ENCODE measurements at places on chromosomes 7 and 10.
A peak's percentile ranks its signal among the peaks of the same experiment; 100 is the strongest.

- no peak for DNase-seq
Observed at GRCh38 chr7:83178066-83178465, 15.4 kb upstream of the PCLO start.

DNA sequence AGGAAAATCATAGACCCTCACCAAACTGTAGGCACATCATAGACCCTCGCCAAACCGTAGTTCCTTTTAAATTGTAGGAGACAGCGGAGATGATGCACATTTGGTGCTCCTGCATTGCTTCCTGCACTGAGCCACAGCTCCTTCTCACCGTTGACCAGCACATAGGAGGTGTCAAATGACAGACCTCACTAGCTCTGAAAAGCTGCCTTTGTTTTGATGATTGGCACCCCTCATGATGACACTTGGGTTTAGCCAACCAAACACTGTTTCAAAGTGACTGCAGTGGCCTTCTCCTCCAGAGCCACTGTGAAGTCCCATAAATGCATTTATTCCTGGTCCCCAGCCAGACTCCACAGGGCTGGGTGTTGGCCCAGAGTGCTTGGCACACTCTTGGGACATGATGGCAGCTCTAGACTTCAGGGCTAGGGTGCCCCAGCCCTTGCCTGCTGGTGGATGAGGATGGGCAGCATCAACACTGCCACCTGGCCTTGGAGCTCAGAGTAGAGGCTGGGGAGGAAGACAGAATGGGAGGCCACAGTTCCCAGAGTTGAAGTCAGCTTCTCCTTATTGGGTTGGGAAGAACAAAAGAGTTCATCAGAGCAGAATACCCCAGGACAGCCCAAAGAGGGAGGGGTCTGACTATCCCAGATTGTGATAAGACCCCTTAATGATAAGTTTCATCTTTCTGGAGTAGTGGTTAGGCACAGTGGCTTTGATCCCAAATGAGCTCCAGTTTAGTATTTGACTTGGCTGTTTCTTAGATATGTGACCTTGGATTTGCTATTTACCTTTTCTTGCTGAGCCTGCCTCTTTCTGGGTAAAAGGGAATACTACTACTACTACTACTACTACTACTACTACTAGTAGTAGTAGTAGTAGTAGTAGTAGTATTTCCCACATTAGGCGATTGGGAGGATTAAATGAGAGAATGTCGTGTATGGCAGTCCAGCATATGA, 75.3 kb downstream of the MTPN start:
- no peak for DNase-seq

DNA sequence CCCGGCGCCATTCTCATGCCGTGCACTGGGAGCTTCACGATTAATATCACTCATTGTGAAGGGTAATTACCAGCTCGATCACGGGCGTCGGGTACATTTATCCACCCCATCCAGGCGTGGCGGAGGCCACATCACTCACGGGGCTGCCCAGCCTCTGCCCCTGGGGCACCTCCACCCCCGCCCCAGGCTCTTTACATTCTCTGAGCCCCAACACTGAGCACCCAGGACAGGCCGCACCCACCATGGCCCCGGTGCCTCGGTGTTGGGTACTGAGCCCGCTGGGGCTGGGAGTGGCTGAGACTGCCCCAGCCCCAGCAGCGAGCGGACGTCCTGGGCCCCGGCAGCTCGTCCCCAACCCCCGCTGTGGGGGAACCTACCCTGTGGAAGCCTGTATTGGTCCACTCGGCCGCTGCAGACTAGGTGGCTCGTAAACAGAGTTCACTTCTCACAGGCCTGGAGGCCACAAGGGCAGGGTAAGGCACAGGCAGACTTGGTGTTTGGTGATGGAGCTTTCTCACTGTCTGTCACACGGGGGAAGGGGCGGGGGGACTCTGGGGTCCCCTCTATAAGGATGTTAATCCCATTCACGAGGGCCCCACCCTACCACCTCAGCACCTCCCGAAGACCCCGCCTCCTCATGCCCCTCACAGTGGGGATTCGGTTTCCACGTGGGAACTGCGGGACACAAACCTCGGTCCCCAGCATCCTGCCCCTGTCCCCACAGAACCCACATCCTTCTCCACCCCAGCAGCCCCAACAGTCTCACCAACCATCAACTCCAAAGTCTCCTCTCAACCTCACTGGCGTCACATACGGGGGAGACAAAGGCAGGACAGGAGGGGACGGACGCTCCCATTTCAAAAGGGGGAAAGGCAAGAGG, 184.1 kb downstream of the ELFN1 start:
- no peak for DNase-seq

- DNase-seq: no peak
Observed at GRCh38 chr7:148799893-148800555, 84.1 kb downstream of the EZH2 start.

DNA sequence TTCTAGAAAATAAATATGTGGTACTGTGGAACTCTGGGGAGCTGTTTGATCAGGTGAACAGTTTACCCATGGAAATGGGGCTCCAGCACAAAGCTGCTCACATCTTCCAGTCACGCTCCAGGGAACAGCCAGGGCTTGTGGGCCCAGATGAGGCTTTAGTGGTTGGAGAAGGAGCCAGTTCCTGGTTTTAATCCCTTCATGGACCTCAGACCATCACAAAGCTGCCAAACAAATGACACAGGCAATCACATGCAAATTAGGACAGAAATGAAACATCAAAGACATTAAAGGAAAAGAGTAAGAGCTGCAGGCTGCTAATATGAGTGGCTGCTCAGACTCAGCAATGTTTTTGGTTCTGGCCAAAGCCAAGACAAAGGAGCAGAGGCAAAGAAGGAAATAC, 2.2 kb upstream of the ATP6V0E2 start:
- no peak for DNase-seq

DNA sequence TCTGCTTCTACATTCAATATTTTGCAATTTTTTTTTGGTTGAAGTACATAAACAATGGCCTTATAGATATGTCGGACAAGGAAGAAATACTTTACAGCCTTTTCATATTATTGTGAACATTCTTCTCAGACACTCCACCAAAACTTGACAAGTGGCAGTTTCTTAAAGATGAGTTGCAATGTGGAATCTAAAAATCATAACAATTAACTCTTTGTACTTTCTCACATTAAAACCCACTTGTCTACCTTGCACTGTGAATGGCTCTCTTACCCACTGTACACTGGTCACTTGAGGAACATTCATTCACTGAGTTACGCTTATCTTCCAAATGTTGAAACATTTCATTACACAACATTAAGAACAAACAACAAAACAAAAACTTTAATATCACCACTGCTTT, 44.2 kb downstream of the ARHGAP12 start:
- no peak for DNase-seq

DNA sequence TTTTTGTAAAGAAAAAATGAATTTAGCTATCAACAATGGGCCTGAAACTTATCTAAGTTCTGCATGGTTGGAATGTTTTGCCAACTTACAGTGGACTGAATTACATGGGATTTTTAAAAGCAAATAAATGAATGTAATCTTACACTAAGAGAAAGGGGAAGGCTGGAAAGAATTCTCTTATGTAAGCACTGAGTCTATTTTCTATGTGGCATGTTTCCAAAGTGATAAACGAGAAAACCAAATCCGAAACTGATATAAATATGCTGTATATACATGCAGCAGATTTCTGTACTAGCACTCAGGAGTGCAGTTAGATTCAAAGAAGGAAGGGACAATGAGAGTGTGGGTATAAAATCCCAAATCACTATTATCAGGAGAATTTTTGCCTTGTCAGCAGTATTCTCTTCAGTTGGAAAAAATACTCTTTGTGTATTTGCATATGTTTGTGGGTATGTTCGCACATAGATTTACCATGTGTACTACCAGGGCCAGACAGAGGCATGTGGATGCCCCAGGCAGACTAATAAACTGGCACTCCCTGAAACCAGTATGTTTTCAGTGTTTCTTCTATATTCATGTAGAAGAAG, 334.3 kb upstream of the SEMA3D start:
- DNase-seq: no peak

- DNase-seq: peak; percentile 73
Observed at GRCh38 chr7:142626420-142627035, 122.7 kb upstream of the PRSS1 start.

DNA sequence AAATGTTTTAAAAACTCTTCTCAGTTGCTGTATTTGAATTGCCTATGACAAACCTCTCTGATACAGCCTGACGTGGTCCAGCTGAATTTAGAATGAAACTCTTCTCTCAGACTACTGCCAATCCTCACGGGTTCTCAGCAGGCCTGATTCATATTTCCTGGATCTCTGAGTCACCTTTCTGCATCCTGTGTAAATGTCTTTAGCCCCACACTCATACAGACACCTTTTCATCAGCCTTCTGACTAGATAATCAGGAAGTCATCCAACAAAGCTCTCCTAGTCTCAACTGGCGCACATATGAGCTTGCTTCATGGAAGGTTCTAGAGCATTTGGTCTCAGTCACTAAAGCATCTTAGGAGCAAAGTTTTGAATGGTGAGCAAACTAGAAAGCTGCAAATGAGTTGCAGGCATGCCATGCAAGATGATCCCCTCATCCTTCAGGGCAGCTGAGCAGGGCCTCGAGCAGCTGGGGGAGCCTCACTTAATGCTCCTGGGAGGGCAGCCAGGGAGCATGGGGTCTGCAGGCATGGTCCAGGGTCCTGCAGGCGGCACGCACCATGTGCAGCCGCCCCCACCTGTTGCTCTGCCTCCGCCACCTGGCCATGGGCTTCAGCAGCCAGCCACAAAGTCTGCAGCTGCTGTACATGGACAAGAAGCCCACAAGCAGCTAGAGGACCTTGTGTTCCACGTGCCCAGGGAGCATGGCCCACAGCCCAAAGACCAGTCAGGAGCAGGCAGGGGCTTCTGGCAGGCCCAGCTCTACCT, 182.8 kb downstream of the ARHGAP12 start:
- DNase-seq: peak; percentile 69

DNA sequence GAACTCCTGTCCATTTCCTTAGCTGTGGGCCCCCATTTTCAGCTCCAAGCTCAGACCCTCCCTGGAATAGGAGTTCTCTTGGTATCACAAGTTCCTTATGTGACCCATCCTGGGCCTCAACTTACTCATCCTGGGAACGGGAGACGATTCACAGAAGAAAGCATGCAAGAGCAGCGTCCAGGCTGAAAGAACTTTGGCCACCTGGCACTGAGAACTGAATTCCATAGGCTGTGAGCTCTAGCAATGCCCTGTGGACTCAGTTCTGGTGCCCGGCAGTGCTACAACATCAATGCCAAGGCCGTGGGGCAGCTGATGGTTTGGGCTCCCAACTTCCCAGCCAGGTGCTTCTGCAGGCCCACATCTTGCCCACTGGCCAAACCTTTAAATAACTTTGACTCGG, 3.9 kb upstream of the CUEDC2 start:
- no peak for DNase-seq

GRCh38 chr10:130300608-130301020, 164.4 kb downstream of the GLRX3 start:
- DNase-seq: peak; percentile 47

GRCh38 chr10:13842117-13842516, 255.4 kb downstream of the PRPF18 start:
- DNase-seq: no peak

DNA sequence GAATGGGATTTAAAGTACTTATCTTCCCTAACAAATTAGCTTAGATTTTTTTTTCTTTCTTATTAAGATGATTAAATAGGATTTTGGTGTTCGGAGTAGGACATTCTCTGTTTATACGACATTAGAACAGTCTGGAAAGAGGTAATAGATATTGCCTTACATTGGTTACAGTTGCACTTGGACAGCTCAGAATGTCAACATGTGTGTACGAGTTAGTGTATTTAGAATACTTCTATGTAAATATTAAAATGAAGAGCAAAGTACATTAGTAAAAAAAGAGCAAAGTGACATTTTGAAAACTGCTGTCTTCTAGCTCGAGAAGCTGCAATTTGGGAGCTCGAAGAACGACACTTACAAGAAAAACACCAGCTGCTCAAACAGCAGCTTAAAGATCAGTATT, 51.5 kb downstream of the SLK start:
- no peak for DNase-seq

- DNase-seq: no peak
Observed at GRCh38 chr7:320297-320696, 30.3 kb downstream of the FOXL3 start.

DNA sequence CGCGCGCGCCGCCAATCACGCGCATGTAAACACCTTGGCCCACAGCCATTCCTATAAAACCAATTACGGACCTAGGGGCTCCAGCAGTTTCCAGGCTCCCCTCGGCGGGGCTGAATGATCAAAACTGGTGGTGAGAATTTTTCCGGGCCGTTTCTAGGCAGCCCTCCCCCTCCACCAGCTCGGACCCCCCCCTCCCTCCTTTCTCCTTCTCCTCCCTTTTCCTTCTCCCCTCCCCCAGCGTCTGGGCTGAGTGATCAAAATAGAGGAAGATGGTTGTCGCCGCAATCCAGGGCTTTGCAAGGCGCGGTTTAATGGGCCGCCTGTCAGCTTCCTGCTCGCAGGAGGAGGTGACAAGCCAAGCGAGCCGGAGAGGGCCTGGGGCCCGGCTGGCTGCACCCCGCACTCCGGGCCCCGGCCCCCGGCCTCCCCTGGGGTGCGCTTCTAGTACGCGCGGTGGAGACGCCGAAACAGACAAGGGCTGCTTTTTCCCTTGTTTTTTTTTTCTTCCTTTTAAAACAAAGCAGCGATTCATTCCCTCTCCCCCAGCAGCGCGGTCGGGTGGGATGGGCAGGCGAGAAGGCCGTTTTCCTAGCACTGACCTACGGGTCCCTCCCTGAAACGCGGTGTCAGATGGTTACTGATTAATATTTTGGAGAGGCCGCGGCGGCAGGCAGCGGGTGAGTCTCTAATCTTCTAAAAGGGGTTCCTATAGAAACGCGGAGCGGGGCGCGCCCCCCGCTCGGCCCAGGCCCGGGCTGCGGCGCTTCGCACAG, 528 bp upstream of the TNRC18 start:
- peak; percentile 41 for DNase-seq

GRCh38 chr7:96034940-96035727, 262.8 kb downstream of the DYNC1I1 start:
- DNase-seq: no peak

DNA sequence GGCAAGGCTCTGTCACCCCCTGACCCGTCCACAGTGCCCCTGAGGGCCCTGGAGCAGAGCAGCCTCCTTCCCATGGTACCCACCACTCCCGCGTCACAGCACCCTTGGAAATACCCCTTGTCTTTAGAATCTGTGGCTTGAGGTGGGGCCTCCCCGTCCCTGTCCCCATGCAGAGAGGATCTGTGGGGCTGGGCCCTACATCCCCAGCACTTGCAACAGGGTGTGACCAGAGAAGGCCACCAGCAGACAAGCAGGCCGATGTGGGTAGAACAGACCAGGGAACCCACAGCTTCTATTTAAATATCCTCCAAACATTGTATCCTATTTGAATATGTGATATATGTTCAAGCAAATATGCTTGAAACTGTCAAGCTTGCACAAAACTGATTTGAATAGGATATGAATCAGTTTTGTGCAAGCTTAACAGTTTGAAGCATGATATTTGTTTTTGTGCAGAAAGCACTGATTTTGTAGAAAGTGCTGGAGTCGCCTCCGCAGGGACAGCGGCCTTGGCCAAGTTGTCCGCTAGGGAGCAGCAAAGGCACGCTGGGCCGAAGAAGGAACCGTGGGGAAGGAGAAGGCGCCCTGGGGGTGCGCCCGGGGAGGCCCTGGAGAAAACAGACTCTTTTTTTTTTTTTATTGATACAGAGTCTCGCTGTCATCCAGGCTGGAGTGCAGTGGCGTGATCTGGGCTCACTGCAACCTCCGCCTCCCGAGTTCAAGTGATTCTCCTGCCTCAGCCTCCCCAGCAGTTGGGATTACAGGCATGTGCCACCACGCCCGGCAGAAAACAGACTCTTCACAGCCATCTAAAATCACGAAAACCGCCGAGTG, 2.2 kb downstream of the CFAP46 start:
- peak; percentile 26 for DNase-seq
